ENCODE measurements at places on chromosomes 7 and 10. TPM values are rescaled to one million over a fixed set of nuclear protein-coding genes. Genes with fewer than 3 reads are reported as not detected.

ITGA8 gene
- total RNA-seq, result not detected

CNNM1 gene
- total RNA-seq, result under 0.01 TPM

MRLN gene
- not detected for total RNA-seq

GIMAP4 gene
- 2.2 TPM for total RNA-seq

ITIH2 gene
- not detected for total RNA-seq

SLC13A1 gene
- total RNA-seq, result not detected

SPDYE3 gene
- total RNA-seq, result not detected

AKR1E2 gene
- 29.2 TPM for total RNA-seq

EBLN1 gene
- not detected for total RNA-seq

ELN gene
- not detected for total RNA-seq

SPAM1 gene
- not detected for total RNA-seq

ABCF2 gene
- total RNA-seq, result 85.5 TPM

GJC3 gene
- total RNA-seq, result 0.24 TPM

NUDT13 gene
- total RNA-seq, result 0.72 TPM

TMEM140 gene
- total RNA-seq, result not detected

DCLRE1A gene
- total RNA-seq, result 4.8 TPM

ANXA8L1 gene
- total RNA-seq, result 183 TPM

TECTB gene
- total RNA-seq, result not detected

SNX8 gene
- 8.4 TPM for total RNA-seq

MEOX2 gene
- not detected for total RNA-seq

ANKRD61 gene
- total RNA-seq, result 0.48 TPM

LRRC18 gene
- total RNA-seq, result not detected

RHOBTB1 gene
- 7.2 TPM for total RNA-seq

EXOC4 gene
- 101 TPM for total RNA-seq

HYAL4 gene
- total RNA-seq, result under 0.01 TPM

CHN2 gene
- total RNA-seq, result not detected

ZWINT gene
- 10.6 TPM for total RNA-seq

UBE2D4 gene
- 4.9 TPM for total RNA-seq

MSMB gene
- total RNA-seq, result not detected

LIPF gene
- total RNA-seq, result not detected

STOX1 gene
- total RNA-seq, result 0.21 TPM

BCL7B gene
- total RNA-seq, result 20.0 TPM

SPDYE17 gene
- total RNA-seq, result not detected

STRIP2 gene
- 12.3 TPM for total RNA-seq

ZNF679 gene
- total RNA-seq, result not detected

SDK1 gene
- total RNA-seq, result 1.7 TPM

CALN1 gene
- under 0.01 TPM for total RNA-seq

INA gene
- not detected for total RNA-seq

SH2D4B gene
- total RNA-seq, result under 0.01 TPM

CFAP46 gene
- not detected for total RNA-seq

ITPRID1 gene
- not detected for total RNA-seq

MAPK8 gene
- total RNA-seq, result 50.8 TPM

LGI1 gene
- total RNA-seq, result not detected

GNAT3 gene
- total RNA-seq, result not detected

LRRD1 gene
- not detected for total RNA-seq

SPDYE2B gene
- not detected for total RNA-seq

Data from tracheal epithelial cell (primary cell).